ENCODE measurements at places on chromosomes 4 and X.

GRCh38 chrX:15438332-15438731 lies 54.1 kb upstream of the VEGFD start:
- no peak for DNase-seq

- DNase-seq, result no peak
Measured at GRCh38 chr4:83810428-83810827, 274.5 kb downstream of the GPAT3 start.

DNA sequence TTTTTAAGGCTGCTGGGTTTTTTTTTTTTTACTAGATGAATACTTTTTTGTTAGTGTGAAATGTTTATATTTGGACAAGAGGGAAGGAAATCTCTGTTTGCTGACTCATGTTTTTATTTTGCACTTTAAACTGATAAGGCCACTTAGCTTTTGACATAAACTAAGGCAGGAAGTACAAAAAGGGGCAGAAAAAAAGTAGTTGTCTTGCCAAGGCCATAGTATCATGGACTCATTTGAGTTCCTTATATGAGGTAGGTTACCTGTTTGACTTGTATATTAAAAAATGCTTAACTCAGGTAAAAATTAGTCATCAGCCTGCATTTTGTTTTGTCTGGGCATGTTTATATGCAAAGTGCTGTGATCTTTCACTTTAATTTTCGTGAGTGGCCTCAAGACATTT lies 26.0 kb downstream of the SMAD1 start:
- no peak for DNase-seq

DNA sequence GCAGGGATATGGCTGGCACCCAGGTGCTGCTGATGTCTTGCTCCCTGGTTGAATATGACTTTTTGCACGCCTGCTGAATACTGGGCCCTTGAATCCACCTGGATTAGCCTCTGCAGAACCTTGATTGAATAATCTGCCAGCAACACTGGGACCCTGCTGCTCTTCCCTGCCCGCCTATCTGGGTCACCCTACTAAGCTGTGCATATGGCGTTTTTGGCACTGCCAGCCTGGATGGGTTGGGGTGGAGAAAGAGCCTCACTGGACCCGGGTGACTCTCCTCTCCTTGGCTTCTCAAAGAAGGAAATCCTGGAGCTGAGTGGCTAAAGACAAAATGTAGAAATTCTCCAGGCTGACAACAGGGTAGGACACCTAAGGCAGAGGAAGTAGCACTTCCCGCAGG lies 100.0 kb downstream of the MAOA start:
- no peak for DNase-seq

DNA sequence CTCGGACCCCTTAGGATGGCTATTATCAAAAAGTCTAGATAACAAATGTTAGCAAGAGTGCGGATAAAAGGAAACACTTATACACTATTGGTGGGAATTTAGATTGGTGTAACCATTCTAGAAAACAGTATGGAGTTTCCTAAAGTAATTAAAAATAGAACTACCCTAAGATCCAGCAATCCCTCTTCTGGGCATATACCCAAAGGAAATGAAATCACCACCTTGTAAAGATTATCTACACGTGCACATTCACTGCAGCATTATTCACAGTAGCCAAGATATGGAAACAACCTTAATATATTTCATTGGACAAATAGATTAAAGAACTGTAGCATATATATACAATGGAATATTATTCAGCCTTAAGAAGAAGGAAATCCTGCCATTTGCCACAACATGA lies 462.4 kb downstream of the IQCM start:
- DNase-seq, result no peak

DNA sequence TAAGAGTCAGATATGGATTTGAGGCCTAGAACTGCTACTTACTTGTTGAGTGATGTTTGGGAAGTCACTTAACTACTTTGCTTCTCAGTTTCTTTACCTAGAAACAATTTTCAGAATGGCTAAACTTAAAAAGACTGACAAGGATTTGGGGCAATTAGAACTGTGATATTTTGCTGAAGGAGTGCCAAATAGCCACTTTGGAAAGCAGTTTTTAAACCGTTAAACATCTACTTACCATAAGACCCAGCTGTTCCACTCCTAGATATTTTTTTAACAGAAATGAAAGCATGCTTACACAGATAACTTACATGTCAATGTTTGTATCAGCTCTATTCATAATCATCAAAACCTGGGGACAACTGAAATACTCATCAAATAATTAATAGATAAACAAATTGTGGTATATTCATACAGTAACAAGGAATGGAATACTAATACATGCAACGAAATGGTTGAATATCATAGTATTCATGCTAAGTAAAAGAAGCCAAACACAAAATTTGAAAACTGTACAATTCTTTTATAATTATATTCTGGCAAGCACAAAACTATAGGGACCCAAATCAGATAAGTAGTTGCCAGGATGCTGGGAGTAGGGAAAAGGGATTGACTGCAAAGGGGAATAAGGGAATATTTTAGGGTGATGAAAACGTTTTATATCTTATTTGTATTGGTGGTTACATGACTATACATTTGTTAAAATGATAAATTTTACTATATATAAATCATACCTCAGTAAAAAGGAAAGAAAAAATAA lies 24.0 kb downstream of the RPA4 start:
- no peak for DNase-seq

GRCh38 chr4:23097251-23097650 lies 404.5 kb downstream of the GBA3 start:
- no peak for DNase-seq

DNA sequence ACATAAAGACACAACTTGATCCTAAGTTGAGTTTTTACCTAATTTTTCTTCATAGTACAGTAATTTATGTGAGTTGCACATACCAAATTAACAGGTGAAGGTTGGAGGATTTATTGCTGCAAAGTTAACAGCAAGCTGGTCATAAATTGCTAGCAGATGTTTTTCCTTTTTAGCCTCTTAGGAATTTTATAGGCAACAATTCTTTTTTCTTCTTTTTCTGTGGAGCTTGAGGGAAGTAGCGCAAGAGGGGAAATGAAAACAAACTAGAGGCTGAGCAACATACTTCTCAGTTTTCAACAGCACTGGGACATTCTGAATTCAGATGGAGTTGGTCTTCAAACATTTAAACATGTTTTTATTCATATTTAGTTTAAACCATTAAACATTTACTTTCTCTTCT lies 63.7 kb upstream of the TLR2 start:
- no peak for DNase-seq

DNA sequence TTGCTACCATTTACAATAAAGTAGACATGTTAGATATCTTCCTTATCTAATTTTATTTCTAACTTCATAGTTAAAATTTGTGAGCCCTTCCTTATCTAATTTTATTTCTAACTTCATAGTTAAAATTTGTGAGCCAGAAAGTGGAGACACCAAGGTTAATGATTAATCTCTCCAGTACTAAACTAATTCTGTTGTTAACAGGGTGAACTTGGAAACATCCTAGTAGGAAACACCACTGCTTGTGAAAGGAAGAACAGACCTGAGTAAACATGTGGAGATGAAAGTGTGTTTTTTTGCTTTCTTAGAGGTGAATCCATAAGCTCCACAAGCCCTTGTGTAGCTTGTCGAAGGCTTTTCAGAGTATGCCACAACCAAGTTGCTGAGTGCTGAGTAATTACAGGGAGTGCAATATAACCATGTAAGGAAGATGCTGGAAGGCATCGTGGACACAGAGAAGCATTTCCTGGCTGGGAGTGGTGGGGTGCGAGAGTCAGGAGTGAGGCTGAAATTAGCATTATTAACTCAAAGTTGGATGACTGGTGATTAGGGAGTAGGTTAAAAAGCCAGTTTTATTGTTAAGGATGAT lies 118.6 kb upstream of the NEIL3 start:
- peak; percentile 41 for DNase-seq

DNA sequence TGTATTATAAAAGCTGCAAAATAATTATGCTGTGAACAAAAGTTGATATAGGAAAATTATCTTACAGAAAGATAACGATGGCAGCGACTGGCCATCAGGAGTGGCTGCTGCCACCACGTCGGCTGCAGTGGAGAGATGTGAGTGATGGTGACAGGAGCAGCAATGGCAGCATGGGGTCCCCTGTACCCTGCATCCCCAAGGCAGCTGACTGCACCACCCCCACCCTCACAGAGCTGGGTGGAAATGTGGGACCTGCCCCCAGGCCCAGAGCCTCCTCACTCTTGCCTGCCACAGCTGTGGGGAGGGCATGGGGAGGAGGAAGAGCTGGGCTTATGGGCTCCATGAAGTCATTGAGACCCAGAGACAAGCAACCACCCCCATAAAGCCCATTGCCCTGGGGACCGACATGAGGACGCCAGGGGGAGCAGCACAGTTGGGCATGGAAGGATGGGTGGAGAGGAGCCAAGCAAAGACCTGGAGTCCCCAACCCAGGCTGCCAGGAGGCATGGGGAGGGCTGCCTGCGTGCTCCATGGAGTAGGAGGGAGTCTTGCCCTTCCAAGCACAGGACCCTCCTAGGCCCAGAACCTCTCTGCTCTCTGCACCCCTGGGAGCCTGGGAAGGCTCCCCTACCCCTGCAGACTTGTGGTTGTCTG lies 1090.5 kb downstream of the PCDH18 start:
- DNase-seq, result no peak

- peak; percentile 74 for DNase-seq
Measured at GRCh38 chrX:8815460-8816065, 14.4 kb upstream of the FAM9A start.

DNA sequence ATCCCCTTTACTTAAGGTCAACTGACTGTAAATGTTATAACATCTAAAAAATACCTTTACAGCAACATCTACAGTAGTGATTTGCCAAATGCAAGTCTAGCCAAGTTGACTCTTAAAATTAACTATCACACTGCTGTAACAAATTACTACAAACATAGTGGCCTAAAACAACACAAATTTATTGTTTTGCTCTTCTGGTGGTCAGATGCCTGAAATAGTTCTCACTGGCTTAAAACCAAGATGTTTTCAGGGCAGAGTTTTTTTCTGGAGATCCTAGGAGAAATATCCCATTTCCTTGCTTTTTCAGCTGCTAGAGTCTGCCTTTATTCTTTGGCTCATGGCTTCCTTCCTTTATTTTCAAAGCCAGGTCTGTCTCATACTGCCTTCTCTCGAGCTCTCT lies 120.5 kb downstream of the ADGRL3 start:
- no peak for DNase-seq

DNA sequence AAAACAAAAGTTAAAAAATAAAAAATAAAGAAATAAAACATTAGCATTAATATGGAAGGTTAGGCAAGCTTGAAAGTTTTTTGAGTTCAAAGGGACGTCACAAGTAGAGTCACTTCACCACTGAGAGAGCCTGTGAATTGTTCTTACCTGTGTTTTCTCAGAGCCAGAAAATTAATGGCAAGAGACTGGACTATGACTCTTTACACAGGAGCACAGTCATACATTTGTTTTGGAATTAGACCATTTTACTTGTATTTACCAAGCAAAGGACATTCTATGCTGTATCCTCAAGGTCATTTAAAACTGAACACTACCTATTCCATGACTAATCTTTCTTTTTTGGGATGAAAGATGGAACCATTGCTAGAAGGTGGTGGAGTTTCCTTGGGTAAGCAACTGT lies 346.1 kb downstream of the FAM47B start:
- DNase-seq, result no peak

DNA sequence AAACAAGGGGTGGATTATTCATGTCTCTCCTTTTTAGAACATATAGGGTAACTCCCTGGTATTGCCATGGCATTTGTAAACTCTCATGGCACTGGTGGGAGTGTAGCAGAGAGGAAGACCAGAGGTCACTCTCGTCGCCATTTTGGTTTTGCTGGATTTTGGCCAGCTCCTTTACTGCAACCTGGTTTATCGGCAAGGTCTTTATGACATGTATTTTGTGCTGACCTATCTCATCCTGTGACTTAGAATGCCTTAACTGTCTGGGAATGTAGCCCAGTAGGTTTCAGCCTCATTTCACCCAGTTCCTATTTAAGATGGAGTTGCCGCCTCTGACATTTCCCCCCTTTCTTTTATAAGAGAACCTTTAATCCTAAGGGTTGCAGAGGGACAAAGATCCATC lies 45.8 kb downstream of the MGST2 start:
- DNase-seq, result peak; percentile 16

DNA sequence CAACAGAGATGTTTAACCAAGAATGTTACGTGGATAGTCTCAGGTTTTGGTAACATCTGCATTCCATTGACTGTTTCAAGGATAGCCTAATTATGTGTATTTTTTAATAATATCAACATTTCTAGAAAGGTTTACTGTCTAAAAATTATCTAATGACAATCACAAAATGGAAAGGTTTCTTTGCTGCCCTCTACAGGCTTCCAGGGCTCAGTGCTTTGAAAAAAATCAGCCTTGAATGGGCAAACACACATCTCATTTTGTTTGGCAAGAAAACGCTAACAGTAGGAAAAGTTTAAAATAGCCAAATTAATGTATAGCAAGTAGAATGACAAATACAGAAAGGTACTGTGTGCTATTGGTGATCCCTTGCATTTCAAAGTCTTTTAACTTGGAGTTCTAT lies 223.4 kb upstream of the PRPS2 start:
- DNase-seq, result no peak

- DNase-seq, result peak; percentile 49
Measured at GRCh38 chr4:9765091-9765490, 16.3 kb upstream of the DRD5 start.

GRCh38 chr4:53349091-53349491 lies 16.8 kb downstream of the SCFD2 start:
- DNase-seq, result no peak

GRCh38 chr4:140090215-140090731 lies 63.7 kb downstream of the MAML3 start:
- DNase-seq, result peak; percentile 89

DNA sequence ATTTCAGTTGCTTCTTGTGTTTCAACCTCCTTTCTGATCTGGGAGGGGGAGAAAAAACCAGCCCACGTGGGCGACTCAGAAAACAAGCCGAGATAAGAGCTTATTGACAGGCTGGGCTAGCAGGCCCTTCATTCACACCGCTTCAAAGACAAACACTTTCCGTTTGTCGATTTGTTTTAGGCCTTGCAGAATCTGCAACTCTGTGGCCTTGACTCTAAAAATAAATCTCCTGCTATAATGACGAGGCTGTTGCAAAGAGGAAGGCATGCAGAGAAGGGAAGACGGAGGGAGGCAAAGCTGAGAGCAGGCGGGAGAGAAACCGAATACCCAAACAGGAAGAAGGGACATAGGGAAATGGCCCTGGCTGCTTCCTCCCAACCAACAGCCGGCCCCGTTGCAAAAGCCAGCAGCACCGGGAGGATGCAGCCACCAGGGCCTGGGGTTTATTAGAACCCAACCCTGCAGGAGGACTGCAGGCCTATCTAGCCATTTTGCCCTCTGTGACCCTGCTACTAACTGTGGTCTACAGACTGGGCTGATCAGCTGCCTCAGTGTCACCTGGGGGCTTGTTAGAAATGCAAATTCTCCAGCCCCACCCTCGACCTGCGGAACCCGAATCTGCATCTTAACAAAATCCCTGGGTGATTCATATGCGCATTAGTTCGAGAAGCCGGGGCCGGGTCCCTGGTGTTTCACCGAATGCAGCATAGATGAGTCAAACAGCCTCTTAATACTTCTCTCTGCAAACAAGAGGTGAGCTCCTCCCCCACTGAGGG lies 325.5 kb downstream of the BCOR start:
- DNase-seq, result peak; percentile 87

GRCh38 chr4:7429069-7429416 lies 5.7 kb downstream of the PSAPL1 start:
- no peak for DNase-seq

- no peak for DNase-seq
Measured at GRCh38 chrX:19849464-19850080, 37.8 kb downstream of the SH3KBP1 start.

GRCh38 chrX:39815631-39816030 lies 282.1 kb downstream of the BCOR start:
- peak; percentile 88 for DNase-seq

GRCh38 chr4:132383571-132384199 lies 765.4 kb upstream of the PCDH10 start:
- no peak for DNase-seq
